ENCODE measurements at places on chromosomes 12 and 14.

DNA sequence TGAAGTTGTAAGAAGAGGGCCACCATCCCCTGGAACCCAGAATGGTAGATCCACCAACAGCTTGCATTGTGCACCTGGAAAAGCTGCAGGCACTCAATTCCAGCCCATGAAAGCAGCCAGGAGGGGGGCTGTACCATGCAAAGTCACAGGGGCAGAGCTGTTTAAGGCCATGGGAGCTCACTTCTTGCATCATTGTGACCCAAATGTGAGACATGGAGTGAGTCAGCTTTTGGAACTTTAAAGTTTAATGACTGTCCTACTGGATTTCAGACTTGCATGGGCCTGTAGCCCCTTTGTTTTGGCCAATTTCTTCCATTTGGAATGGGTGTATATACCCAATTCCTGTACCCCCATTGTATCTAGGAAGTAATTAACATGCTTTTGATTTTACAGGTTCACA is 50.8 kb downstream of the SLC16A7 start:
- H3K36me3 ChIP-seq = no peaks in the 10 kb centered on the region
- no peaks in the 10 kb centered on the region for H3K4me1 ChIP-seq
- H3K27me3 ChIP-seq = no peaks in the 10 kb centered on the region
- H3K27ac ChIP-seq = no peak overlapping the region
- DNase-seq = no peak

GRCh38 chr14:101557811-101558738 is 3.2 kb upstream of the DIO3 start:
- no peak for DNase-seq
- no peaks in the 10 kb centered on the region for H3K36me3 ChIP-seq
- H3K4me1 ChIP-seq = no peaks in the 10 kb centered on the region
- no peaks in the 10 kb centered on the region for H3K27me3 ChIP-seq

- peaks cover 17% of the 10 kb centered on the region for H3K4me1 ChIP-seq
- H3K36me3 ChIP-seq = no peaks in the 10 kb centered on the region
- H3K4me3 ChIP-seq = no peak overlapping the region
- H3K27me3 ChIP-seq = peaks cover 44% of the 10 kb centered on the region
These were observed 478.8 kb downstream of the LRIG3 start for GRCh38 chr12:58441483-58441882.

GRCh38 chr14:30569216-30569902 is 10.4 kb downstream of the G2E3 start:
- H3K27ac ChIP-seq = no peak overlapping the region
- 0 out of 2 replicates have a peak, but pooled peaks cover 3% of the 10 kb centered on the region for H3K4me1 ChIP-seq
- H3K36me3 ChIP-seq = no peaks in the 10 kb centered on the region
- DNase-seq = no peak

DNA sequence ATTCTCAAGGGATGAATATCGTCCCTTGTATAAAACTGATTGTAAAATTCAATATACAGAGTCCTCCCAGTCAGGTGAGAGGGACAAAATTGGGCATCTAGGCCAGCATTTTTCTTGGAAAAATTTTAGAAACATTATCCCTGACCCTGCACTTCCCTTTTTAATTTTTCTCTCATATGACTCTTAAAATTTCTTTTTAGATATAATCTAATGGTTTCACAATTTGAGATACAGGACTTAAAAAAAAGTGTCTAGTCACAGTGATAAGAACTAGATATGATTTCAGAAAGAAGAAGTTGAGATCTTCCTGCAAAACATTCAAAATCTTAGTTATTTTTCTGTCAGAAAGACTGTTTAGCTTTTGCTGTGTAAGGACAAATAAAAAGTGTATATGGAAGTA is 270.8 kb upstream of the PPFIA2 start:
- H3K4me1 ChIP-seq = no peaks in the 10 kb centered on the region
- no peak overlapping the region for H3K27ac ChIP-seq
- H3K36me3 ChIP-seq = no peaks in the 10 kb centered on the region
- H3K4me3 ChIP-seq = no peak overlapping the region
- no peak for DNase-seq

GRCh38 chr14:102873546-102874061 is 48.9 kb upstream of the AMN start:
- H3K36me3 ChIP-seq = no peaks in the 10 kb centered on the region
- H3K4me3 ChIP-seq = no peak overlapping the region
- H3K27me3 ChIP-seq = no peaks in the 10 kb centered on the region
- no peaks in the 10 kb centered on the region for H3K4me1 ChIP-seq
- H3K27ac ChIP-seq = no peak overlapping the region
- DNase-seq = no peak

GRCh38 chr14:102663440-102663839 is 71.0 kb downstream of the RCOR1 start:
- no peaks in the 10 kb centered on the region for H3K4me1 ChIP-seq
- H3K4me3 ChIP-seq = no peak overlapping the region
- H3K27ac ChIP-seq = no peak overlapping the region
- H3K27me3 ChIP-seq = no peaks in the 10 kb centered on the region
- H3K36me3 ChIP-seq = no peaks in the 10 kb centered on the region

GRCh38 chr14:92847278-92847677 is 53.2 kb downstream of the GOLGA5 start:
- H3K27me3 ChIP-seq = no peaks in the 10 kb centered on the region
- H3K27ac ChIP-seq = no peak overlapping the region
- peaks cover 8% of the 10 kb centered on the region for H3K4me1 ChIP-seq
- H3K36me3 ChIP-seq = no peaks in the 10 kb centered on the region
- peak; percentile 29 for DNase-seq

- no peaks in the 10 kb centered on the region for H3K27me3 ChIP-seq
- no peaks in the 10 kb centered on the region for H3K36me3 ChIP-seq
- no peak overlapping the region for H3K4me3 ChIP-seq
- no peak overlapping the region for H3K27ac ChIP-seq
- no peak for DNase-seq
These were observed 105.3 kb downstream of the SLC6A15 start for GRCh38 chr12:84807249-84807648.

All from SJCRH30 (cell line).